ENCODE measurements at places on chromosomes 1 and 21.

- peak; percentile 70 for DNase-seq
Measured at GRCh38 chr1:245458234-245458633, 303.4 kb downstream of the KIF26B start.

DNA sequence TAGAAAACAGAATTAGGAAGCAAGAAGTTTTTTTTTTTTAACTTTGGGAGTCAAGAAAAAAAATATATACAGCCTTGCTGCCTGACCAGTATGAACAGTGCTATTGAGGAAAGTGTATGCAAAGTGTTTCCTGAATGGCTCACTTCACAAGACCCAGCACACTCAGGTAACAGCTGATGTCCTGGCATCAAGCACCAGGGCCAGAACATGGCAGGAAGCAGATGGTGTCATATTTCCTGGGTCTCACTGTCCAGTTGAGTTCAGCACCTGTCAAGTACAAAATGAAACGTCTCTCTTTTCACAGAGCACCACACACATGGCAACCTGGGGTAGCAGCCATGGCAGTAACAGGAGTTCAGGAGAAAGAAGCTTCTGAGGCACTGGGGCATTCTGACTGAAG, 372.3 kb downstream of the TTLL7 start:
- DNase-seq: peak; percentile 5

- peak; percentile 82 for DNase-seq
Measured at GRCh38 chr1:110524311-110525248, 5.6 kb upstream of the KCNA10 start.

GRCh38 chr1:61313906-61314422, 231.6 kb downstream of the NFIA start:
- no peak for DNase-seq

DNA sequence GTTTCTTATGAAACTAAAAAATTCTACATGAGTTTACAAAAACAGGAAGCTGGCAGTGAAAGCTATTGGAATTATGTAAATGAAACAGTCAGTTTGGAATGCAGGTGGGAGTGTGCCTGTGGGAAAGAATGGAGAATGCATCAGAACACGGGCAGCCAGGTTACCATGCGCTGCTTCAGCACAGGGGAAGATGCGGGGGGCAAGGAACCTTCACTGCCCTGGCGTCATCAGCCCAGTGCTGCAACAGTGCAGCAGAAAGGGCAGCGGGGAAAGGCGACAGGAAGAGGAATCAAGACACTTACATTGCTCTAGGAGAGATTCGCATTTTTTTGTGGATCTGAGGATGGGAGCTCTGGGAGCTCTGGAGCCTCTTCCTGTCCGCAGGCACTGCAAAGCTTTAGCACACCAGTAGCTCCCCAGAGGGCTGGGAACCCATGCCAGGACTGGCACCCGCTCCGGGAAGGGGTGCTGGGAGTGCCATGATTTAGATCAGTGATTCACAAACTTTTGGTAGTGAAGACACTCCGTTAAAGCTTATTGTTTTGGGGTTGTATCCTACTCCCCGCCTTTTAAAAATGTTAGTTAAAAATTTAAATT, 64.1 kb upstream of the WDR26 start:
- no peak for DNase-seq

- DNase-seq: peak; percentile 92
Measured at GRCh38 chr1:5296095-5296494, 641.7 kb downstream of the AJAP1 start.

- DNase-seq: no peak
Measured at GRCh38 chr21:38342739-38343138, 85.9 kb downstream of the KCNJ15 start.

GRCh38 chr1:8639148-8639547, 178.3 kb downstream of the RERE start:
- no peak for DNase-seq

DNA sequence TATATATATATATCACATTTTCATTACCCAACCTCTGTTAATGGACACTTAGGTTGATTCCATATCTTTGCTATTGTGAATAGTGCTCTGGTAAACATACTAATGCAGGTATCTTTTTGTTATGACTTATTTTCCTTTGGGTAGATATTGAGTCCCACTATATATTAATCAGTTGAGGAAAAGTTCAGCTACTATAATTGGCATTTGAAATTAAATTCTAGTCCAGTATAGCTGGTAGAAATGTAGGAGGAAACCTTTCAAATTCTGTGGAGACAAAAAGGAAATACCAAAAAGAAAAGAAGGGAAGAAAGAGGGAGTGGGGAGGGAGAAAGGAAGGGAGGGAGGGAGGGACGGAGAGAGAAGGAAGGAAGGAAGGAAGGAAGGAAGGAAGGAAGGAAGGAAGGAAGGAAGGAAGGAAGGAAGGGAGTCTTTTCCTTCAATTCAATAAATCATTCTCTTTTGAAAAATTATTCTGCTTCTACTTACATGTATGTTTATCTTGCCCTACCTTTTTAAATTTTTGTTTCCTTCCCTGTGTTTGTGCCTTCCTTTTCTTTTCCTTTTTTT, 311.9 kb downstream of the TPR start:
- DNase-seq: no peak

DNA sequence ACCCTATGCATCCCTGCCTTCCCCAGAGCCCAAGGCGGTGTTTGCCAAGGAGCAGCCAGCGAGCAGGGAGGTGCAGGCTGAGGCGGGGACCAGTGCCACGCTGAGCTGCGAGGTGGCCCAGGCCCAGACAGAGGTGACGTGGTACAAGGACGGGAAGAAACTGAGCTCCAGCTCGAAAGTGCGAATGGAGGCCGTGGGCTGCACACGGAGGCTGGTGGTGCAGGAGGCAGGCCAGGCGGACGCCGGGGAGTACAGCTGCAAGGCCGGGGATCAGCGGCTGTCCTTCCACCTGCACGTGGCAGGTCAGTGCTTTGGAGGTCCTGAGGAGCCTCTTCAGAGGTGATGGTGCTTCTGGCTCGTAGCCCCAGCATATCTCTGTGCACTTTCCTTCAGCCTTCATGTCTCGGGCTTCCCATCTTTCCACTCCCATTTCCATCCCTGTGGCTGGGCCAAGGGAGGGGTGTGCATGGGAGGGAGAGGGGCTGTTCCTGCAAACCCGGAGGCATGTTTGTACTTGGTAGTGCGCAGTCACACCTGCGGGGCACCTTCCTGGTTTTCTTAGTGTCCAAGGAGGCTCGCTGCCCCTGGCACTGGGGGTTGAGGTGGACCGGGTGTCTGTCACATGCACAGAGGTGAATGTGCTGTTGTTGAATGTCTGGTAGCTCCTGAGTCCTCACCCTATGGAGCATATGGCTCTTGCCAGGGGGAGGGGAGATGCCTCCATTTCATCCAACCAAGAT, 56.4 kb downstream of the OBSCN start:
- DNase-seq: no peak

DNA sequence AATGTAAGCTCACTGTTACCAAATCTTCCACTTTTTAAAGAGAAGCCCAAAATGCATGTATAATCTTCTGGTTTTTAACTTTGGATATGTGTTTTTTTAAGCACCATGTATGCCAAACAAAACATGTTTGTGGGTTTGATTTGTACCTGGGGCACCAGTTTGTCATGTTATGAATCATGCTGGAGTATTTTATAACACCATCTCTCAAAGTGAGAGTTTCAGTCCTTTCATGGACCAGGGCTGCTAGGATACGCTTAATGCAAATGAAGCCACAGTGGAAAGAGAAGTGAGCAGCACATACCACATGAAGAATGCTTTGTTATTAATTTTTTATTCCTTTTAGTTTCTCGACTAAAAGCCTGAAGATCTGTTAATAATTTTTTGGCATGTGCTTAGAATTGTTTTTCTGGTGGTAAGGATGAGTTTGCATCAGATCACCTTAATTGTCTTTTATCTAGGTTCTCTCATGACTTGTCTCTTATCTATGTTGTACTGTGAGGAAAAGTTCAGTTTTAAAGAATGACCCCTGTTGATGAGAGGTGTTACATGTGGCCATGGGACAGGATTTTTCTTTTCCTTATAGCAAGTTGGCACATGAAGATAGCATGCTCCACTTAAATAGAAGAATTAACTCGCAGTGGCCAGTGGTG, 2.0 kb upstream of the RABGAP1L start:
- DNase-seq: no peak

DNA sequence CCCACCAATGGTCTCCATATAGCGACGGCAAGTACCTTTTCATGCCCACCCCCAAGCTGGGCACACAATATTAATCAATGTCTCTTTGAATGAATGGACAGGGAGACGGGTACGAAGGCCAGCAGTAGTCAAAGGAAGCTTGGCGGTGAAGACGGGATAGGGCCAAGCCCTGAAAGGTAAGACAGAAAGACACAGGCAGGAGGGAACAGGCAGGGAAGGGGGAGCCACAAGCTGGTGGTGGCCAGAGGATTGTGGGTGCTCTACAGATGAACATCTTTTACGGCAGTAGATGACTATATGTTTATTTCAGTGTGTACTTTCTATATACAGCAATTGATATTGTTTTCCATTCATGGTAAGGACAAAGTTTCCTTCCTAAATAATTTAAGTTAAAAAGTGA, 16.3 kb downstream of the CAPZB start:
- DNase-seq: no peak

- DNase-seq: no peak
Measured at GRCh38 chr1:44678120-44678519, 3.6 kb downstream of the ARMH1 start.

DNA sequence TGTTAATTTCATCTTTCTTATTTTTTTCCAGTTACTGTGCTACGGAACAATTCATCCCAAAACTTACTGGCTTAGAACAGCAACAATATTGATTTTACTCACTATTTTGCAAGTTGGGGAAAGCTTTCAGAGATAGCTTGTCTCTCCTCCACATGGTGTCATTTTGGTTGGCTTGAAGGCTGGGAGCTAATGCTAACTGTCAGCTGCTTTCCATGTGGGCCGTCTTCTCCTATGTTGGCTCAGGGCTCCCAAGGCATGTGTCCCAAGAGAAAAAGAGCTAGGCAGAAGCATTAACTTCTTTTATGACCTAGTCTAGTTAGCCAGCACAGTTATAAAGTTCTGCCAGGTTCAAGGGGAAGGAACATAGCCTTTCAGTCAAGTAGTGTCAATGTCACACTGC, 33.9 kb upstream of the CASQ2 start:
- no peak for DNase-seq

GRCh38 chr1:48391926-48392325, 80.1 kb downstream of the SPATA6 start:
- no peak for DNase-seq

DNA sequence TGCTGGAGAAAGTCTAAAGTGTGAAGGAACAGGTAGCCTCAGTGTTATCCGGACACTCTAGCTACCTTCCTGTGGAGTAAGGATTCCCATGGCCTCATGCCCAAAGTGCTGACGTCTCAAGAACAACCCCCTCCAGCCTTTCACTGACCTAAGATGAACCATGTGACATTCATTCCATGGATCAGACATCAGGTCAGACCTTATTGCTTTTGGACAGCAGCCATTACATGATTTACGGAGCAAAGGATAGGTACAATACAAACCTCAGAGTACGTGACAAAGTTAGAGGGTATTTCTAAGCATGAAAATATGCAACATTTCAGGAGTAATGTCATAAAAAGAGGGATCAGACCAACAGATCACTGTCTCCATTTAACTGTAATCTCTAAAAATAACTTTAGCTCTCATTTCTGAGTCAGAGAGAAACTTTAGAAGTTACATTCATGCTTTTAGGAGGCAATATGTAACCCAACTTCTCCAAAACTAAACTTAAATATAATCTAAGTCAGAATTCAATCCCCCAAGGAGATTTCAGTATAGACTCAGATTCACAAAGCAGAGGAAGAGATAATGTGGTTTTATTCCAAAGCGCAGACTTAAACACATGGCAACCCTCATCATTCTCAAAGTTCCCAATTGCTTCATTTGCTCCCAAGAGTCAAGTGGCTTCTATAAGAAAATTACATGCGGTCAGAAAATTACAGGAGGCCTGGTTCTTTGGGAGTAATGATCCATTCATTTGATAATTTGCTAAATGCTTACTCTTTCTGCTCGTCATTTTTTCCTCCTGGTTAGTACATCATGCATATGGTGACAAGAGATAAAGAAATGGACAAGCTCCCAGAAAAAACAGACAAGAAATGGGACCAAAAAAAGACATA, 280.4 kb downstream of the SETD4 start:
- DNase-seq: no peak

GRCh38 chr21:20971296-20971921, 26.8 kb upstream of the NCAM2 start:
- peak; percentile 80 for DNase-seq

DNA sequence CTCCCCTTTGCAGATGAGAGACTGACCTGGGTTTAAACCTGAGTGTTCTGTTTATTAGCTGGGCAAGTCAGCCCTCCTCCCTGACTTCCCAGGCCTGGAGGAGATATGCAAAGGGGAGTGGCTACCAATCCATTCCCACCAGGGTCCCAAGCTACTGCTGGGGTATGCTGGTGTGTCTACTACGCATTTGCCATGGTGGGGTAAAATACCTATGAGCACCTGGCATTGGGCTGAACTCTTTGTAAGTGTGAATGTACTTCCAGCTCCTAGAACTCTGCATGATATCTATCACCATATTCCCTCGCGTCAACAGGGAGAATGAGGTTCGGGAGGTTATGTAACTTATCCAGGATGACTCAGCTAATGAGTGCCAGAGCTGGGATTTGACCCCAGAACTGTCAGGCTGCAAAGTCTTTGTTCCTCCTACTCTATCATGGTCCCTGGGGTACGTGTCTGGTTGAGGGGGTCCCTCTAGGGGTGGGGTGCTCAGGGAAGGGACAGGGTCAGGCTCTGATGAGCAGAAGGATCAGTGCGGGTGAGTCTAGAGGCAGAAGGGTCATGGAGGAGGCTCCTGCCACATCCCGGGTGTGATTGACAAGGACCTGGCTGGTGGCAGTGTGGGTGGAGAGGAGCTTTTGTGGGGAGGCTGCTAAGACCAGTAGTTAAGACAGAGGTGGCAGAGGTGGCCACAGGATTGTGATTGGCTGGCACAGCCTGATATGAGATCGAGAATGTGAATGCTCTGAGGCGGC, 16.7 kb downstream of the AMPD2 start:
- DNase-seq: no peak

GRCh38 chr1:182784556-182785171, 4.9 kb upstream of the NPL start:
- peak; percentile 87 for DNase-seq

Measured in NCI-H82 (cell line).